GM20000 (cell line): ENCODE measurements at places on chromosomes 3 and 15.

DNA sequence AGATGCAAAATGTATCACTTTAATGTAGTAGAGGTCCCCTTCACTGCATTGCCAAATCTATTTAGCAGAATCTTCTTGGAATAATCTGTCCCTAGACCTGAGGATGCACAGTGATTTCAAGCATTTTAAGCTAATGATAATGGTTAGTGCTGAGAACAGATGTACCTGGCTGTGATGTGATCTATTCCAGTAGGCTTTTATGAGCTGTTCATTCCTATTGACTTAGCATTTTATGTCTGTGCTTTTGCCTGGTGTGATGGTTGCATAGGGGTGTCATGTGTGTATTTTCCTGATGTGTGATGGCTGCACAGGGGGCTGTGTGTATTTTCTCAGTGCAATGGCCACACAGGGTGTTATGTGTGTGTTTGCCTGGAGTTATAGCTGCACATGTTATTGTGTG is 272.9 kb downstream of the TIGIT start:
- DNase-seq, result no peak

DNA sequence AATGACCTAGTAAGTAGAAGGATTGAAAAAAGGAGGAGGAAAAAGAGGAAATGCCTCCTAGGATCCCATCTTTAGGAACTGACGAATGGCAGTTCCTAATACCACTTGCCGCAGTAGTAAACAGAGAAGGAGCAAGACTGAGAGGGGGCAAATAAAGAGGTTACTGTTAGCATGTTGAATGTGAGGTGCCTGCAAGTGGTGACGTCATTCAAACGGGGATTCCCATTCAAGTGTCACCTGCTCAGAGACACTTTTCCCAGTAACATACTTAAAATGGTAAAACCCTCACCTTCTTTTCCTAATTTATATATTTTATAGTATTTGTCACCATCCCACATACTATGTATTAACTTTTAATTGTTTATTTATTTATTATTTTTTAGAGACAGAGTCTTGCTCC is 178.9 kb downstream of the IL5RA start:
- DNase-seq, result no peak

DNA sequence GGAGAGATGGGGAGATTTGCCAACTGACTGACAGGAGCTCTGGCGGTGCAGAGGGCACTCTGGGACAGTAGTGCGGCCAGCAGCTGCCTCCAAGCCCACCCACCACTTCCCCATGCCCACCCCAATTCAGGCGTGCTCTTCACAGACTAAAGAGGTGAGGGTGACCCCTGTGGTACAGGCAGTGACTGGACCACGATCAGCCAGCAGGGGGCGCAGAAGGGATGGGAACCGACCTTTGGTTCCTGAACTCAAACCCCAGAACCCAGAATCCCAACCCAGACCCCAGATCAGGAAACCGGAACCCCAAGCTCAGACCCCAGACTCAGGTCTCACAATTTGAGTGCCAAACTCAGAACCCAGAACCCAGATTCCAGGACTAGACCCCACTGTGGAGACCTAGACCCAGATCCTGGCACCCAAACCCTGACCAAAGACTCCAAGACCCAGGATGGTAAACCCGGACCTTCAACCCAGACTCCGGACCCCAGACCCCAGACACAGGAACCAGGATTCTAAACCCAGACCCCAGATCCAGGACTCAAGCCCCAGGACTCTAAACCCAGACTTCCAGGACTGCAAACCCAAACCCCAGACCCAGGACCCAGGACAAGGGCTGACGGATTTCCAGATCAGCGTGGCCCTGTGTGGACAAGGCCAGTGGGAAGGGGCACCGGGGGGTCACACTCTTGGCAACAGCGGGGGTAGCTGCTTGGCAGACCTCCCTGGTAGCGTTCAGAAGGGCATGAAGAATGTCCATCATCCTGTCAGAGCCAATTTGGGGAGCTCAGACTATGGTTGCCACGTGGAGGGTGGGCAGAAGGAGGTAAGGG is 3.7 kb upstream of the MYL3 start:
- DNase-seq, result peak; percentile 87

DNA sequence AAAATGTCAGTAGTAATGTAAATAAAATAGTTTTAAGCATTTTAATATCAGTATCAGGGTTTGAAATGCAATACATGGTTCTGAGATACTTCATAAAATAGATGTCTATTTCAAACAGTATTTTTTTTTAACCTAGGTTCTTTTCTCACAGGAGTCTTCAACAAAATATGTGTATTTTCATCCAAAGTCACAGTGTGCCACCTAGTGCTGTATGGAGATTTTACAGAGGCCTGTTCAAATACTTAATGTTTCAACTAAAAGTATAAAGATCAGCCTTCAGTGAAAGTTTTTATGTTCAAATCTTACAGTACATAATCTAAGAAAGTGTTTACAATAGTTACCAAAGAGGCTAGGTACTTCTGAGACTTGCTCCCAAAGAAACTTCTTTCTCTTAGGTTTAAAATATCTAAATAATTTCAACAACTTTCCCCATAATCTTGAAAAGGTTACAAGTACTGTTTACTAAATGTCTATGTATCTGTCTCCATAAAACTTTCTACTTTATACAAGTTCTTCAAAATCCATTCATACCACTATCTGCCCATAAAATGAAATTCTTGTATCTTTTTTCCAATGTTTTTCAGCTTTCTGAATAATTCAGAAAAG is 38.3 kb downstream of the SCAPER start:
- DNase-seq, result peak; percentile 35

GRCh38 chr15:62769604-62770003 is 272.9 kb upstream of the TPM1 start:
- no peak for DNase-seq

DNA sequence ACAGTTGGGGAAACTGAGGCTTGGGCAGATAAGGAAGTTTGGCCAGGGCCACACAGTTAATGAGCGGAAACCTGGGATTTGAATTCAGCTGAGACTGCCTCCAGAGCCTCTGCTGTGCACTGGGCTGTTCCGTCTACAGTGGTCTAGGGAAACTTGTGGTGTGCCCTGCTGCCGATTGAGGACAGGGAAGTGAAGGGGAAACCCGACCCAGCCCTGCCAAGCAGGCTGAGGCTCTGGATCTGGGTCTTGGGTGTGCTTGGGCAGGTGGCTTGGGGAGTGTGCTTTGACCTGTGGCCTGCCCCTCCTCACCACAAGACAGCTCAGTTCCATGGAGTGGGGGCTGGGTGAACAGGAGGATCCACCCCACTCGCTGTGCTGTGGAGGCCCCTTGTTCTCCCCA is 17.6 kb downstream of the NISCH start:
- no peak for DNase-seq

DNA sequence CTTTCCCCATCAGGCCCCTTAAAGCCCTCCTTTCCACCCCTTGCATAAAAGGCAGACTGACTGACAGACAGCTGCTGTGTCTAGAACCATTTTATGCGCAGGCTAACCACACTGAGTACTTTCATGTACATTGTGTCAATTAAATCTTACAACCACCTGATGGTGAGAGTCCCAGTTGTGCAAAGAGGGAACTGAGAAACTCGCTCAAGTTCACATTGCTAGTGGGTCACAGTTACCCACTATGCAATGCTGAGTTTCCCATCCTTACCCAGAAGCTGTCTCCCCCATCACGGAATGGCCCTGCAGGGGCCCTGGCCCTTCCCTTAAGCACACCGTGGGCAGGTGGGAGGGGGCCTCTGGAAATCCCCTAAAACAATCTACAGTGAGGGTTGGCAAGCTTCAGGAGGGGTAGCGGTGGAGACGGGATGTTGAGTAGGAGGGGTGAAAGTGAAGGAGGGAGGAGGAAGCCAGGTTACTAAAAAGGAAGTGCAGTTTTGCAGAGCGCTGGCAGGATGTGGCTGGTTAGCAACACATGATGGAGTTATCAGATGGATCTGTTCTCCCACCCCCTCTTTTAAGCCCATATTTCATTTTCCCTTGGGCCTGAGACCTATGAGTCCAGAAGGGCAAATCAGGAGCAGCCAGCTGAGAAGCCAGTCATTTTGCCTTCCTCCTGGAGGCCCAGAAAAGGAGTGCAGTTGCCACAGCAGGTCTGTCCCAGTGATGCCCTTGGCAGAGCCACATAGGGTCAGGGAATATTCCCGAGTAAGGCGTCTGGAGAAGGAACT is 30.0 kb downstream of the STARD5 start:
- peak; percentile 71 for DNase-seq

DNA sequence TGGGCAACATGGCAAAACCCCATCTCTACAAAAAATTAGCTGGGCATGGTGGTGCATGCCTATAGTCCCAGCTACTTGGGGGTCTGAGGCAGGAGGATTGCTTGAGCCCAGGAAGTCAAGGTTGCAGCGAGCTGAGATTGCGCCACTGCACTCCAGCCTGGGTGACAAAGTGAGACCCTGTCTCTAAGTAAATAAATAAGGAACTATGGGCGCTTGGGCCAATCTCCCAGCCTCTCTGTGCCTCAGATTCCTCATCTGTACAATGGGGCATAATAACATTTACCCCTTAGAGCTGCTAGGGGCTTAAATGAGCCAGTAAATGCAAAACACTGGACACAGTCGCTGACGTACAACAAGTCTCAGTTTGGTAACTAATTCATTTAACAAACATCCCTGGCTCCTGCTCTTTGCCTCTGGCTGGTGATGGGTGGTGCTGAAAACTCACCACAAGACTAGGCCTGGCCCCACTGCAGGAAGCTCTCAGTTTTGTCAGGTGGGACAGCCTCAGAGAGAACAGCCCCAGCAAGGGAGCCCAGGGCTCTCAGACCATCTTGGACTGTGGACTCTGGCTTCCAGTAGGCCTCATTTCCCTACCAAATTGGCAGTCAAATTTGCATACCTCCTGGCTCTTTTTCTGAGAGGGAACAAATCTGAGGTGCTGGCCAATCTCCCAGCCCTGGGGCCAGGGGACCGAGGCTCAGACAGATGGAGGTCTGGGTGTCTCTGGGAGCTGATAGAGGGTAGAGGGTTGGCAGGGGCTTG is 6.4 kb upstream of the TBC1D2B start:
- peak; percentile 37 for DNase-seq

DNA sequence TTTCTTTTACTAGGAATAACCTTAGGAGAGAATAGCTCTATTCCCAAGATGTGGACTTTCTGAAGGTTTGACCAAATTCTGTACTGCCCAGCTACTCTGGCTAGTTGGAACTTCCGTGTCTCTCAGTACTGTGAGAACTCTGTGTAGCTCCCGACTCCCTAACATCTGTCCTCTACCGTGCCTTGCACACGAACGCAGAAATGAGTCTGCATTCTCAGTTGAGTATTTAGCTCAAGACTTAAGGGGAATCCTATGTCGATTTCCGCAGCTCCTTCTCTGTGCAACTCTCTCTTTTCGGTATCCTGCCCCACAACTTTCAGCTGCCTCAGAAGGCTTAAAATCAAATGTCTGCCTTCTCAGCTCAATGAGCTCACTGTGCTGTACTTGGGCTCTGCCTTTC is 86.7 kb upstream of the EPHB3 start:
- DNase-seq, result no peak

DNA sequence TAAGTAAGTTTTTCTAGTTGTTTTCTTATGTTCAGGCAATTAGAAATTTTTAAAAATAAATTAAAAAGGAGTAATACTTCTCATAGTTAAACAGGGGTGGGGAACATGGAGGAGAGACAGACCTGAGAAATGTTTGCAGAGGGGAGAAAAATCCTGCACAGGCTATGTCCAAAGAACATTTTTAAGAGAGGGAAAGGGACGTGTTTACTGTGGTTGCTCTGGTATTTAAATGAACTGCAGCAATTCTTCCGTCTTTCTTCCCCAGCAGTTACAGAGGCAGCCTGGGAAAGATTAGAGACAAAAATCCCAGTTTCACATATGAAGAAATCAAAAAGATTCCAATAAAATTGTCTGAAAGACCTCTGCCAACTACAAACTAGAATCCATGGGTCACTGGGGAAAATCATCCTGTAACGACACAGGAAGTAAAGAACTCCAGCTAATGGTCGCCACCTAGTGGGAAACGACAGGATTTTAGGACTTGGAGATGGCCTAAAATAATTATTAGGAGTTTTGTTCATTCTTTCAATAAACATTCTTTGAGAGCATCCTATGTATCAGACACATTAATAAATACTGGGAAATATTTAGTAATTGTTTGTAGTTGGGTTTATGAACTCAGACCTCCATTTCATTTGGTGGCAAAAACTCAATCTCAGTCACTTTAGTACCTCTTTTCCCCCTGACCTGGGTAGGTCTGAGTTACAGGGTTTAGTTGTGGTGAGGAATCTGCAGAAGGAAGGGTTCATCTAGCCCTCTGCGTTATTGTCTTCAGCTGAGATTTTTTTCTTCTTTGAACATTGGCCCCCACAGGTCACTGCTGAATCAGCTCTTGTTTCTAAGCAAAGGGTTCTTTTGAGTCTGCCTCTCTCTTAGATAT is 69.9 kb upstream of the GOLIM4 start:
- DNase-seq, result peak; percentile 60

GRCh38 chr3:107753494-107753893 is 230.7 kb downstream of the BBX start:
- no peak for DNase-seq

DNA sequence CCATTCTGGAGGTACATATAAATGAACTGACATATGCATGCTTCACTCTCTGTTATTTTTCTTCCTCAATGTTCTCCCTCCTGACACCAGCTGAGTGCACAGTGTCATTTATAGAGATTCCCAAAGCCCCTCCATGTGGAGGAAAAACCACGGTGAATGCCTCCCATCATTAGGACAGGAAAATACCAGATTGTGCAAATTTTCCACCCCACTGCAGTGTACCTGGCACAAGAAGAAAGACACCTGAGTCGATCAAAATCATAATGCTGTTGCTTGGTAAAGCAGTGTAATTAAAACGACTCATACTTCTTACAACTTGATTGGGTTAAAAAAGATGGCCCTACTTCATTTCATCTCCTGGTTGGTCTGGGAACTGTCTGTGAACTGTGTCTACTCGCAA is 290.6 kb downstream of the IL5RA start:
- no peak for DNase-seq

- no peak for DNase-seq
Measured at GRCh38 chr3:105927741-105928140, 58.9 kb upstream of the CBLB start.

GRCh38 chr15:78987556-78988360 is 42.9 kb upstream of the CTSH start:
- no peak for DNase-seq

DNA sequence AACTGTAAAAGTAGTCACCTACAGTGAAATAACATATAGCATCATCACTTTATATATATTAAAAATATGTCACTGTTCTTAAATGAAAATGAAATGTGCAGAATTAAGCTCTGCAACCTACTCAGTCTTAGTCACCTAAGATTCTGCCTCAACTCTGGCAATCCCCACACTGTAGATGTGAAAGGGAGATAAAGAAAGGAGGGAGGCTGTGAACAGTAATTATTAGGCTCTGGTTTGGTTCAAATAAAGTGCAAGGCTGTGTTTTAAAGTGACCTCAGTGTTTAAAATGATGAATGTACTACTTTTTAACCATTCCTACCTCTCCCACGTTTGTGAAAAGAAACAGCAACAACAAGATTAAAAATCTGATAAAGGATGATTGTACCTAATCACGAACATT is 72.2 kb downstream of the ATP8B4 start:
- DNase-seq, result no peak
